ENCODE measurements at places on chromosomes 1 and 21.
A peak's percentile ranks its signal among the peaks of the same experiment; 100 is the strongest.

- DNase-seq = no peak
These were observed 54.6 kb downstream of the TENT5C start for GRCh38 chr1:117660271-117660965.

DNA sequence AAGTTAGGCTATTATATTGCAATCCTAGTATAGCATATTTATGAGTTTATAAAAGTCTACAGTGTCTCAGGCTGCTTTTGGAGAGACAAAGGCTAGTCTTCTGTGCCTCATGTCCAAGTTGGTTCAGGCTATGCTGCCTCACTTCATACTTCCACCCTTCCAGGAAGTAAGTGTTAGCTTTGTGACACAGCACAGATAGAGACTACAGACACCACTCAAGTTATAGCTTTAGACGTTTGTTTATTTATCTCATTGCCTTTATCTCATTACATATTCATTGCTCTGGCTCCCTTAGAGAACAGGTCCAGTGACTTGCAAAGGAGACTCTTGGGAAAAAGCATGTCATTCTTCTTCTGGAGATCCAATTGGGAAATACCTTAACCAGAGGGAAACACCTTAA lies 22.6 kb upstream of the GBP4 start:
- DNase-seq = no peak

DNA sequence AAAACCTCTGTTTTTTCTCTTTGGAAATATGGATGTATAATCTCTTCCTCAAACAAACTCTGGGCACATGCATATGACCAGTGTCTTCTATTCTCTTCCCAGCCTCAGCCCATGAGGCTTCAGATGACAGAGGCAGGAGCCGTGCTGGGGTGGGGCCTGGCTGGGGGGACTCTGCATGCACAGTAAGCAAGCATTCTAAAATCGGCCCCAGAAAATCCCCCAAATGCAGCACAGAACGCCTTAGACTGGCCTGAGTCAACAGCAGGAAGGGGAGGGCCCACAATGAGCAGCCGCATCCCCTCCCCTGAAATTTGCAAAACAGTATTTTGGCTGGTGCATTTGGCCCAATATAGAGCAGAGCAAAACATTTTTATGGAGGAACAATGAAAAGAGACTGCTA lies 47.8 kb downstream of the ITPKB start:
- DNase-seq = no peak

DNA sequence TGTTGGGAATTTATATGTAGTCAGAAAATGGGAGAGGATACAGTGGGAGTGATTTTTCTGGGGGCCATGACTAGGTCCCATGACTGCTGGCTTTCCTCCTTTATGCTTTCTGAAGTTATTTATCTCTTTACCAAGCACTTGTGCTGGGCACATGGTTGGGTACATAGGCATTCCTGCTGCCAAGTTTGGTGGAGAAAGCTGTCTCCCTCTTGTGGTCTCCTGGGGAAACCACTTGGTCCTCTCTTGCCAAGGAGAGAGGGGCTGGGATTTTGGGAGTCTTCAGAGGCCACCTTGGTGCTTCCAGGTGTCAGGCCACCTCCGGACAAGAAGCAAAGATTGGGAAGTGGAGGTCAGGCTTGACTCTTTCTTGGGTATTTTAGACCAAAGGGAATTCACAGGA lies 120.2 kb upstream of the KCNE2 start:
- no peak for DNase-seq

DNA sequence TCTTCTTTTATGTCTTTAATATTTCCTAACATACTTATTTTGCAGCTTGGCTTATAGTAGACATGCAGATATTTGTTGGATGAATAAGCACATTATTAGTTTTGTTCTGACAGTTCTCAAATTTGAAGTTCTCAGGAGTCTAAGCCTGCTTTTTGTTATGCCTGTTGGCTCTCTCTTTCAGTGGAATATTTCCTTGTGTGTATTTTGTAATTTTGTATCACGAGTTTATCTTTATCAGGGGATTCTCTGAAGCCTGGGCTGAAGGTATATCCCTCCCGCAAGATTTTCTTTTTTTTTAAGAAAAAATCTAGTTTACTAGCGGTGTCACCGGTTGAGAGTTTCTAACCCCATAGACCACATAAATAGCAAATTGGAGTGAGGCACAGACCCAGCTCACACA lies 105.9 kb downstream of the RGL1 start:
- DNase-seq = no peak

GRCh38 chr21:44272284-44272858 lies 10.7 kb upstream of the DNMT3L start:
- no peak for DNase-seq

DNA sequence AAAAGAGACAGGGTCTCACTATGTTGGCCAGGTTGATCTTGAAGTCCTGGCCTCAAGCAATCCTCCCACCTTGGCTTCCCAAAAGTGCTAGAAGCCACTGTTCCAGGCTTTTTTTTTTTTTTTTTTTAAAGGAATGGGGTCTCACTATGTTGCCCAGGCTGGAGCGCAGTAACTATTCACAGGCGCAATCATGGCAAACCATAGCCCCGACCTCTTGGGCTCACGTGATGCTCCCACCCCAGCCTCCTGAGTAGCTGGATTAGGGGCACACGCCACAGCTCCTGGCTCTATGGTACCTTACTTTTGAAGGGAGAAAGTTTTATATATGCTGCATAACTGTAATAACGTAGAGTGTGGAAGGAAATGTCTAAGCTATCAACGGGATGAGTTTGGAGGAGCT lies 5.7 kb upstream of the ATP13A2 start:
- no peak for DNase-seq

DNA sequence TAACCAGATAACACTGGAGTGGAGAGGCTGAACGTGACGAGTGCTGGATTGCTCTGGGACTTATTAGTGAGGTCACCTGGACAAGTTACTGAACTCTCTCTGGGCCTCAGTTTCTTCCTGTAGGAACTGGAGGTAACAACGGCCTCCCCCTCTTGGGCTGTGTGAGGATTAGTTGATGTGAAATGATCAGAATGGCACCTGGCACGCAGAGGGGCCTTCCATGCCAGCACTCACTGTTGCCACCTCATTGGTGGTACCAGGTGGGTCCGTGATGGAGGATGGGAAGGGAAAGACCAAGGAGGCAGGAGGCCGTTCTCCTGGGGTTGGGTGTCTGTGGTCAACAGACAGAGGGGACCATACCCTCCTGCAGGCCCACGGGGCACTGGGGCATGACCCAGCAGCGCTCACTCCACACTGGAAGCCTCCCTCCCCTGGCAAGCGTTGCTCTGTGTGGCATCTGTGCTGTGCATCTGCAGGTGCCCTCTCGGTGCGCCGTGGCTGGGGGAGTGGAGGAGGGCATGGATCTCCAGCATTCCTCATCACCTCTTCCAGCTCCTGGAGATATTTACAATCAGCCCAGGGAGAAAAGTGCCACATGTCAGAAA lies 349.5 kb upstream of the VAMP3 start:
- no peak for DNase-seq

DNA sequence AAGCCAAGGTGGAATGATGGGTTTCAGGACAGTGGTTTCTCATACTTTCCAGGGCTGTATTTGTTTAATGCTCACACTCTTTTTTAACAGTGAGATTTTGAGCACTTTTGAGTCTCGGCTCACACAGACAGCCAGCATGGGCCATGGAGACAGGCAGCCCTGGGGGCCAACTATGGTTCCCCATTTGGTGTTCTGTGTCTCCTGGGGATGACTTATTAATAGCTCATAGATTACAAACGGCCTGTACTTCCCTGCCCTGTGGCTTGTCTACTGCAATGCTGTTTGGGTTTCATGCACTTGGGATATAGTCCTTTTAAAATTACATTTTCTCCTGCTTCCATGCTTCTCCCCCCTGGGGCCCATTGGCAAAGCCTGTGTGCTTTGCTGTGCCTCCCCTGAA lies 178.3 kb downstream of the KCNJ6 start:
- DNase-seq = no peak

GRCh38 chr1:209823143-209824041 lies 4.4 kb upstream of the UTP25 start:
- DNase-seq = peak; percentile 62

- DNase-seq = no peak
These were observed 45.9 kb downstream of the WDR4 start for GRCh38 chr21:42833439-42833815.

DNA sequence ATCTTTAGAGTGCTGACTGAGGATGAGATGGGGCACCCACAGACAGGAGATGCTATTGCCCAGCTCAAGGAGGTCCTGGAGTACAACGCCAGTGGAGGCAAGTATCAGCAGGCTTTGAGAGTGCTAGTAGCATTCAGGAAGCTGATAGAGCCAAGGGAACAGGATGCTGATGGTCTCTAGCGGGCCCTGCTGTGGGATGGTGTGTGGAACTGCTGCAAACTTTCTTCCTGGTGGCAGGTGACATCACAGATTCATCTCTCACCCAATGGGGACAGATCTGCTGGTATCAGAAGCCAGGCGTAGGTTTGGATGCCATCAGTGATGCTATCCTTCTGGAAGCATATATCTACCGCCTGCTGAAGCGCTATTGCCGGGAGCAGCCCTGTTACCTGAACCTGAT lies 609.8 kb upstream of the NCAM2 start:
- DNase-seq = no peak

GRCh38 chr1:61181067-61182038 lies 99.0 kb downstream of the NFIA start:
- DNase-seq = no peak

- DNase-seq = peak; percentile 33
These were observed 26.2 kb upstream of the C1orf105 start for GRCh38 chr1:172394141-172394751.

GRCh38 chr1:41582351-41582750 lies 97.9 kb upstream of the EDN2 start:
- DNase-seq = no peak

- peak; percentile 49 for DNase-seq
These were observed 841 bp downstream of the SNX27 start for GRCh38 chr1:151612501-151613281.

DNA sequence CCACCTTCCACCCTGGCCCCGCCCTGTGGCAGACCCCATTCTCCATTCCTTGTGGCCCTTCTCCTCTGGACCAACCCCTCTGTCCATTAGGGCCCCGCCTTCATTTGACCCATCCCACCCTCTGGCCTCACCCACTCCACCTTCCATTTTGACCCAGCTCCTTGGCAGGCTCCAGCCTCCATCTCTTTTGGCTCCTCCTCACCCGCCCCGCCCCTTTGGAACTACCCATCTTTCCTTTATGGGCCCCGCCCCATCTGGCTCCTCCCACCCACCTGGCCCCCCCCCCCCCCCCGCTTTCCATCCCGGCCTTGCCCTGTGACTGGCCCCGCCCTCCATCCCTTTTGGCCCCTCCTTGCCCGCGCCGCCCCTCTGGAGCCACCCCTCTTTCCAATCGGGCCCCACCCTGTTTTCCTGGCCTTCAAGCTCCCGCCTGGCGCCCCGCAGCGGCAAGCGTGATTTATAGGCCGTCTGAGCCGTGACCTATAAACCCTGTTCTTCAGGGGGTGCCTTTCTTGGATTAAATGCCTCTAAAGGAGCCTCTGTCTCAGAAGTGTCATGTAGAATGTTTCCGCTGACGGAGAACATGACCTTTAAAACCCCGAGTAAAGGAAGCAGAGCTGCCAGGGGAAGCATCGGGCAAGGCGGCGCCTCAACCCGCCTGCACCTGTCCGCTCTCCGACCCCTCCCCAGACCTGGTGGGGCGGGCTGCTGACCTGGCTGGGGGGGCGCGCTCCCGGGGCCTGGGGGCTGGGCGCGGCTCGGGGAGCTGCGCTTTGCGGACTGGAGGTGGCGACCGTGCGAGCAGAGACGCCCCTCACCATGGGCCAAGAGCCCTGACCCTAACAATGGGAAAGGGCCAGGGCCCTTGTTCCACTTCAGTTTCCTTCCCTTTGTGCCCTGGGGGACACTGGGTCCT lies 178.0 kb downstream of the CAMTA1 start:
- DNase-seq = no peak

DNA sequence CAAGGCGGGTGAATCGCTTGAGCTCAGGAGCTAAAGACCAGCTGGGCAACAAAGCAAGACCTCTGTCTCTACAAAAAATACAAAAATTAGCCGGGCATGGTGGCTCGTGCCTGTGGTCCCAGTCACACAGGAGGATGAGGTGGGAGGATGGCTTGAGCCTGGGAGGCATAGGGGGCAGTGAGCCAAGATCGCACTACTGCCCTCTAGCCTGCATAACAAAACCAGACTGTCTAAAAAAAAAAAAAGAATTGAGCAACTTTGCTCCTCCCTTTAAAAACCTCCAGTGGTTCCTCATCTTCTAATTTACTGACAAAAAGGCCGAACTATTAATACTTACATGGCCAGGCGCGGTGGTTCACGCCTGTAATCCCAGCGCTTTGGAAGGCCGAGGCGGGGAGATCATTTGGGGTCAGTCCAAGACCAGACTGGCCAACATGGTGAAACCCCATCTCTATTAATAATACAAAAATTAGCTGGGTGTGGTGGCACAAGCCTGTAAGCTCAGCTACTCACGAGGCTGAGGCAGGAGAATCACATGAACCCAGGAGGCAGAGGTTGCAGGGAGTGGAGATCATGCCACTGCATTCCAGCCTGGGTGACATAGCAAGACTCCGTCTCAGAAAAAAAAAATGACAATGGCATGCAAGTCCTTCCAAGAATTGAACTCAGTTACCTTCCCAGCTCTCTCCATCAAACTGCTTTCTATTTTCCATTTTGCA lies 4.4 kb downstream of the ACBD3 start:
- DNase-seq = peak; percentile 55

DNA sequence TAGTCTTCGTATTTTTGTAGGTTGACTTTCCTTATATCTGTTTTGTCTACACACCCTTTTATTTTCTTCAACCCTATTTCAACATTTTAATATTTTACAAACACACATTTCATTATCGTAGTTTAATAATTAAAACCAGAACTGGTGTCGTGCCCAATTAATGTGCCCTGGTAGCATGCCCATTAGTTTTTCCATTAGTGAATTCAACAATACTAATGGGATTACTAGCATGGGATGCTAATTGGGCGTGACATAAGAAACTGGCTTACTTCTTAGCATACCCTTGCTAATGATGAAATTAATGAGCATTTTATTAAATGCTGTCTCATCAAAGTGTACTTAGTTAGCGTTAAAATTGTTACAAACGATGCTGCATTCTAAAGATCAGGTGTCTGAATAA lies 332.7 kb downstream of the USH2A start:
- no peak for DNase-seq

DNA sequence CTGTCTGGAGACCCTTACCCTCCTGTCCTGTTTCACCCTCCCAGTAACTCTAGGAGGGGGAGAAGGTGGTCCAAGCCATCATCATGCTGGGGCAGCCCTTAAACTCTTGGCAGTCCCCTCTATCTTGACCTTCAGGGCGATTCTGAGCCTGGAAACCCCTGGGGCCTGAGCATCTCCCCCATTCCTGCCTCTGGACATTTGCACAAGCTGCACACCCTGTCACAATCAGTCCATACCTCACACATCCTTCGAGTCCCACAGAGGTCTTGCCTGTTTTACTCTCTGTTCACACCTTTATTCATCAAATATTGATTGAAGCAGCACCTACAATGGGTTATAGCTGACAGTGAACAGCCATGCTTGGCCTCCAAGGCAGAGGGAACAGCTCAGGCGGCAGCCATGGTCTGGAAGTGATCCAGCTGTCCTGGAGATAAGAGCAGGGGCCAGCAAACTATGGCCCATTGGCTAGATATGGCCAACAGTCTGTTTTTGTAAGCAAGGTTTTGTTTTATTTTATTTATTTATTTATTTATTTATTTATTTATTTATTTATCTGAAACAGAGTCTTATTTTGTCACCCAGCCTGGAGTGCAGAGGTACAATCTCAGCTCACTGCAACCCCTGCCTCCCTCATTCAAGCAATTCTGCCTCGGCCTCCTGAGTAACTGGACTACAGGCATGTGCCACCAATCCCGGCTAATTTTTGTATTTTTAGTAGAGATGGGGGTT lies 7.1 kb upstream of the FAM131C start:
- DNase-seq = no peak

- DNase-seq = no peak
These were observed 390.7 kb downstream of the BRINP2 start for GRCh38 chr1:177561436-177561835.

Data from SJSA1 (cell line).